ENCODE measurements at places on chromosomes 2 and 18.

DNA sequence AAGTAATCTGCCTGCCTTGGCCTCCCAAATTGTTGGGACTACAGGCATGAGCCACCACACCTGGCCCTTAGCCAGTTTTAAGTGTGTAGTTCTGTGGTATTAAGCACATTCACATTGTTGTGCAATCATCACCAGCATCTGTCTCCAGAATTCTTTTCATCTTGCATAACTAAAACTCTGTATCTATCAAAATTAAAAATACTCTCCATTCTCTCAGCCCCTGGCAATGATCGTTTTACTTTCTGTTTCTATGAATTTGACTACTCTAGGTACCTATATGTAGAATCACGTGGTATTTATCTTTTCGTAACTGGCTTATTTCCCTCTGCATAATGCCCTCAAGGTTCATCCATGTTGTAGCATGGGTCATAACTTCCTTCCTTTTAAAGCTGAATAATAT is 45.5 kb upstream of the CAVIN2 start:
- no peak for DNase-seq

- DNase-seq, result no peak
Observed at GRCh38 chr2:118061135-118061955, 26.9 kb upstream of the INSIG2 start.

DNA sequence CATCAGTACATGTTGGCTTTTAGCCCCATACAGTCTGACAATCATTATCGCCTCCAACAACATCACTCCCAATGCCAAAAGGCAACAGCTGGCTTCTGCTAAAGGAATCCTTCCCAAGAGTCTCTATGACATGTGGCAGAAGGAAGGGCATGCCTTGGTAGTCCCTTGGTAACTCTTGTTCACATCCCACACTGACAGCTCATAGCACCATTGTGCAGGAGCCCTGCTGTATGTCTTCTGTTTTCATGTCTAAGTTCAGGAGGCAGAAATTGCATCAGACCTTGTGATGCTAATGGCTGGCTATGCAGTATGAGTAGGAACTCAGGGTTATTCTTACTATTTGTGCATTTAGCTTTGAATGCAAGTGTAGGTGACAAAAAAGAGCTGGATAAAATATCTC is 392.1 kb downstream of the PTH2R start:
- no peak for DNase-seq

DNA sequence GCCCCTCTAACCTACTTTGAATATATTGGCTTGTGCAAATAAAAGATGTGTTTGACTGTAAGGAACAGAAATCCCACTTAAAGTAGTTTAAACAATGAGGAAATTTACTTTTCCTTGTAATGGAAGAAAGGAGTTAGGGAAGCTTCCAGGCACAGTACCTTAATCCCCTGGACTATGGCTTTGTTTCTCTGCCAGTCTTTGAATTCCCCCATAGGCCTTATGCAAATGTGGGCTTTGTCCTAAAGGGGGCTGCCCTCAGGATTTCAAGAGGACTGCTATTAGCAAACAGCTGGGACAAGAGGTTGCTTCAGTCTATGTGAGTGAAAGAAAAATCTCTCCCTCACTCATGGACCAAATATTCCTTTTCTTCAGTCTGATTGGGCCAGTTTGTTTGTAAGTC is 255.1 kb upstream of the THSD7B start:
- DNase-seq, result no peak

- no peak for DNase-seq
Observed at GRCh38 chr2:25517701-25518100, 155.7 kb downstream of the DTNB start.

DNA sequence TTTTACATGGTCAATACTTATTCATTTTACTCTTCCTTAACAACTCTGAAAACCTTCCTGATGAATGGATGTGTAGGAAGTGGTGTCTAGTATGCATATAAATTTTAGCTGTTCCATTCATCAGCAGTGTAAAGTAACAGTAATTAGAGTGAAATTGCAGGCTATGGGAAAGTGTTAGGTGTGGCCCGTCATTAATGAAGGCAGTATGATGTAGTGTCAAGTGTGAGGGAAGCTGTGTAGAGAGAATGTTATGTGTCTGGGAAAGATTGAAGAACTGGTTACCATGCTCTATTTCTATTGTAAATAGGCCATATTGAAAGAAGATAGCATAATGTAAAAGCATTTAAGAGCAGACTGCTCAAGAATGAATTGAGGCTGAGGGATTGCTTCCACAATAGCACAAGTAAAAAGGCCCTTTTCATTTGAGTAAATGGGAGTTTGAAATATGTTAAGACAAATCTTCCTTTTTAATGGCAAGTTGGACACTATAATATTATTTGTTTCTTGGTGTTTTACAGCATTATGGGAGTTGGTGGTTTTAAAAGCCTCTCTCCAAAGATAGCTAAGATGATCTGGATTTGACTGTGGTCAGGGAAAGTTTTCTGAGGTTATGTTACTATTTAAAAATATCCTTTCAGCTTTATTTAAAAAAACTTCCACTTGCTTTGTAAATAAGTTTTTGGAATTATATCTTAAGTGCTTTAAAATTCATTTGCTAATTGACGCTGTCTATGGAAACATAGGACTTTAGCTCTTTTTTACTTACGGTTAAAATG is 401.0 kb upstream of the ZEB2 start:
- no peak for DNase-seq

- DNase-seq, result no peak
Observed at GRCh38 chr18:9478545-9478944, 3.2 kb downstream of the RALBP1 start.

DNA sequence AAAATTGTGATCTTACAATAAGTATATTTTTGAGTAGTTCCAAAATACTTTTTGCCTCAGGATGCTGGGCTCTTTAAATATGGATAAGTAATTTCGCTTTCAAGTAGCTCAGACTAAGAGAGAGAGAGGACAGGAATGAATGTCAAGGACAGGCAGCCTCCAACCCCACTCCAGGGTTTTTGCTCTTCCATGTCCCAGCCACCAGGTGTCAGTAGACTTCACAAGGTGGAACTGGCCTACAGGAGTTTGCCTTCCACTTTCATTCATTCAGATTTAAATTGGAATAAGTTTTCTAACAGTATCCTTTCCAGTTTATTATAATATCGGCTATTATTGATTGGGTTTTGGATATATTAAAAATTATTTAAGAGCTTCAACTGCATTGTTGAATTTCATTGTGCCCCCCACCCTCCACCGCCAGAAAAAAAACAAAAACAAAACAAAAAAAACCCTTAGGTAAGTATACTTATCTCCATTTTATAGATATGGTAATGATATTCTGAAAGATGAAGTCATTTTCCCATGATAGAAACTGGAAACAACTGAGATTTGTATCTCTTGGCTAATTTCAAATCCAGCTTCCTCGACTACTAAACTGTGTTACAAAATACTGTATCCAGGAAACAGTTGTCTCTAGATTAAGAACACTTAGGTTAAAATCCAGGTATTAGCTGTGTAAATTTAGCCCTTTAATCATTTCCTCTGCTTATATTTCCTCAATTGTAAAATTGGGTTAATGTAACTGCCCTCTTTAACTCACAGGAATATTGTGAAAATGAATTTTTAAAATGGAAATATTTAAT is 793.1 kb downstream of the ERBB4 start:
- DNase-seq, result no peak

GRCh38 chr18:78822171-78822948 is 157.3 kb upstream of the SALL3 start:
- no peak for DNase-seq

GRCh38 chr2:29240601-29241000 is 125.4 kb downstream of the CLIP4 start:
- no peak for DNase-seq

DNA sequence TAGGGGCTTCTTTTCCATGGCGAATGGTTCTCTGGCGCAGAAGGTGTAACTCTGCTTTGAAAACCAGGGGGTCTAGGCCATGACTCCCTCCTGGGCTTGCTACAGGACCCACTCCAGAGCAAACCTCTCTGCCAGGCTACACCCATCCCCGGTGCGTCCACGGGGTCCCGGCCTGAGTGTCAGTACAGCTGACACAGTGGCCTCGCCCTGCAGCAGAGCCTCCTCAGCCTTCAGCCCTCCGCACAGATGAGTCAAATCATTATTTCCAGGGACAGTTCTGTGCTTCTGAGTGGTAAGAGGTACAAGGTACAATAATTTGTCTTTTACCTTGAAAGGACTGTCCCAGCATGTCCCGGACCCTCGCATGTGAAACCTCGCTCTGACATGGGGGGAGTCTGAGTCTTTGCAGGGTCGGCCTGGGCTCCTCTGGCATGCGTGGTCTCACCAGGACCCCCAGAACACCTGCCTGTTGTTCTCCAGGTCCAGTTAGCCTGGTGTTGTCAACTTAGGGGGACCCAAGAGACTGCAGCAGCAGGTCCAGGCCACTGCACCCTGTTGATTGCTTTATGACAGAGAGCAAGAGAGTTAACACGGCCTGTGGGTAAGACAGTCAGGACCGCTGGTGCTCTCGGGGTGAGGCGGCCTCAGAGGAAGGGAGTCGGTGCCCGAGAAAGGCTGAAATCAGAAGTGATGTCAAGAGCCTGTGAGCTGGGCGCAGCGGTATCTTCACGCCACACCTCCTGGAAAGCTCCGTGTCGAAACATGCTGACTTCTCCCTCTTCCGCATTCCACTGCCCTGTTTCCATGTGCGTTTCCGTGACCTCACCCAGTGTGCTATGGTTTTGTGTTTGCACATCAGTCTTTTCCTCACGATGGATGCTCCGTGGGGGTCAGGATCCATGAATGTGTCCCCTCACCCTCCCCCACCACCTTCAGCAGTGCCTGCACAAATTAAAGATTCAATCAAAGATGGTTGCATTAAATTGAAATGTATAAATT is 340.1 kb downstream of the EIPR1 start:
- no peak for DNase-seq

DNA sequence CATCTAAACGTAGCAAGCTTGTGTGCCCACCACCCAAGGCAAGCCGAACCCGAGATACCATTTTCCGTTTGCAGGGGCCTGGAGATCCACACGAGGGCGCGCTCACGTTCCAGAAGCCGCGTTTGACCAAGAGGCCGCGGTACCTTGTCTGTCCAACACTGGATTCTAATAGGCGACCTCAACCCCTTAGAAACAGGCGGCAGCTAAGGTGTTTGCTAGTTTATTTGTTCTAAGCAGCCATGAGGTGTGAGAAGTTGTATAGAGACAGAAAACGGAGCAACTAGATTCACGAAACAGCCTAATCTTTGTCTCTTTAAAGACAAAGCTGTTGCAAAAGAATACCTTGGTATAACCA is 4.2 kb downstream of the HOXD11 start:
- DNase-seq, result no peak

DNA sequence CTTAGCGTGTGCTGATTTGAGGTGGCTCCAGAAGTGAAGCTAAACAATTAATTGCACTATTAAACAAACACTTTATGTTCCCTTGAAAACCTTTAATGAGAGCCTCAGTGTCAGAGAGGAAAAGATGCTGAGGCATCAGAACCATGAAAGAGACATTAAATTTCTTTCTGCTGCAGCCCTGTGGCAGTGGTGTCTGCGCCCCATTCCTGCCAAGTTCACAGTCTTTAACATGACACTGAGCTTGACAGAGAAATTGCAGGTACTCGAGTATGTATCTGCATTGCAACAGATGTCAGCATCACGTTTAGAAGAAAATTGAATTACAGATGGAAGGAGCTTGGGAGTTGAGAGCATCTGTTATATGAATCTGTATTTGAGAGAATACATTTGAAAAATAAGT is 111.3 kb upstream of the CREB1 start:
- no peak for DNase-seq

DNA sequence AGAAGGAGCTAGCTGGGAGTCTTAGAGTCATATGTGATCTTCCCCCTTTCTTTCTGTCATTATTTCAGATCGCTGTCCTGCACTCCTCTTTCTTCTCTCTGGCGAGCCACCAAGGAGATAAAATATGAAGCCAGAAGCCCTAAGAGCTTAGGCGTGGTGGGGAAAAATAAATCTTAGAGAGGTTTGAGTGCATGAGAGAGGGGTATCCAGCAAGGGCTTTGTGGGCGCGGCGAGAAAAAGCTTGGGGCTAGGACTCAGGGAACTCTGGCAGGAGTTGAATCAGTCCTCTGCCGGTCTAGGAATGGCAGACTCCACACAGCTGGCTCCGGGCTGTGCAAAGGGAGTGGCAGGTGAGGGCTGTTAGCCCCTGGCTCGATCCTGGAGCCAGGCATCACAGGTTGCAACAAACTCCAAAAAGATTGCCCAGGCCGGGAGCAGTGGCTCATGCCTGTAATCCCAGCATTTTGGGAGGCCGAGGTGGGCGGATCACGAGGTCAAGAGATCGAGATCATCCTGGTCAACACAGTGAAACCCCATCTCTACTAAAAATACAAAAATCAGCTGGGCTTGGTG is 20.1 kb upstream of the IGFBP5 start:
- DNase-seq, result no peak

DNA sequence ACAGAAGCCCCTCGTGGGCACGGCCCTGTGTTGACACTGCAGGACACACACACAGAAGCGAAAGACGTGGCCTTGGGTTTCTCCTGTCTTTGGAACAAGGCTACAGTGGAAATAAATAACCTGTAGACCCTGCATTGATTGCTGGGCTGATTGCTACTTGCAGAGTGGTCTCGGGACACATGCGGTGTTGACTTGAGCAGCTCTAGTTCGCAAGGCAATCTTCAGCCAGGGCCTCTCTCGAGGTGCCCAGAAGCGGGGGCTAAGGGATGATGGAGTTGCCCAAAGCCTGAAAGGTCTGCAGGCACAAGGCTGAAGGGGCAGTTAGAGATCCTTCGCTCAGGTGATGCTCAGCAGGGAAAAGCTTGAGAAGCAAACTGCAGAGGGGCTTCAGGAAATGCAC is 180.3 kb downstream of the SEPTIN10 start:
- no peak for DNase-seq

GRCh38 chr2:225993430-225993829 is 593.9 kb downstream of the NYAP2 start:
- no peak for DNase-seq

DNA sequence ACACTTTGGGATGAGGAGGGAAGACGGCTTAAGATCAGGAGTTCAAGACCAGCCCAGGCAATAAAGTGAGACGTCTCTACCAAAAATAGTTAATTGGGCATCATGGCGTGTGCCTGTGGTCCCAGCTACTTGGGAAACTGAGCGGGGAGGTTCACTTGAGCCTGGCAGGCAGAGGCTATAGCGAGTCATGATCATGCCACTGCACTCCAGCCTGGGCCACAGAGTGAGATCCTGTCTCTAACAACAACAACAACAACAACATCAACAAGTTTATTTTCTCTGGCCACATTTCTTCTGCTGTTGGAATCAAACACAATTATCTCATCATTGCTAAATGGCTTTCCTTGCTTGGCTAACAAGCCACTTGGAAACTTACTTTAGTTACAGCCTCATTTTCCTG is 13.4 kb downstream of the NIFK start:
- DNase-seq, result no peak

DNA sequence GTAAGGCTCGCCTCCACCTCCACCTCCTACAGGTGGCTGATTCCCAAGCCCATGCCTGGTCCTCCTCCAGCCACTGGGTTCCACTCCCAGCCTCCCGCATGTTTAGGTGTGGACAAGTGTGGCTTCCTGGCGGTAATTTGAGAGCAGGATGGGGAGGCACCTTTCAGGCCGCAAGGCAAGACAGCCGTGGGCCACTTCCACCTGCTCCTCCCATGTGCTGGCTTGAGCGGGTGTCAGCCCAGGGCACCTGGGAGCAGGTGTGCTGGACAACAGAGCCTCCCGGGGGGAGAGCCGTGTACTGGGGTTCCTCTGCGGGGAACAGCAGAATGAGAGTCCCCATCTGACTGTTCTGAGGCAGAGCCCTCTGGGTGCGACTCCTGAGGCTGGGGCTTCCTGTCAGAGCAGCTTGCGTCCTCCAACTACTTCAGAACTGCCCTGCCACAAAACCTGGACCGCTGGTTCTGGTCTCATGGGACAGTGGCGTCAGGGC is 83.9 kb downstream of the TPO start:
- DNase-seq, result no peak

- DNase-seq, result no peak
Observed at GRCh38 chr18:73446502-73446901, 578.7 kb upstream of the NETO1 start.

All from stimulated activated CD8-positive, alpha-beta memory T cell treated with anti-CD3 and anti-CD28 coated beads, Interleukin-15, amount 100 ng/mL, for 24 hours (primary cell).